Activated CD4-positive, alpha-beta memory T cell treated with anti-CD3 and anti-CD28 coated beads for 36 hours (primary cell): ENCODE measurements at places on chromosomes 2 and 18. TPM values are rescaled to one million over a fixed set of nuclear protein-coding genes. Genes with fewer than 3 reads are reported as not detected.
A peak's percentile ranks its signal among the peaks of the same experiment; 100 is the strongest.

GRCh38 chr2:237879058-237879430 lies 19.6 kb downstream of the RAMP1 start:
- DNase-seq = no peak

- DNase-seq = no peak
These were observed 242.2 kb downstream of the TGIF1 start for GRCh38 chr18:3692113-3692621.

DNA sequence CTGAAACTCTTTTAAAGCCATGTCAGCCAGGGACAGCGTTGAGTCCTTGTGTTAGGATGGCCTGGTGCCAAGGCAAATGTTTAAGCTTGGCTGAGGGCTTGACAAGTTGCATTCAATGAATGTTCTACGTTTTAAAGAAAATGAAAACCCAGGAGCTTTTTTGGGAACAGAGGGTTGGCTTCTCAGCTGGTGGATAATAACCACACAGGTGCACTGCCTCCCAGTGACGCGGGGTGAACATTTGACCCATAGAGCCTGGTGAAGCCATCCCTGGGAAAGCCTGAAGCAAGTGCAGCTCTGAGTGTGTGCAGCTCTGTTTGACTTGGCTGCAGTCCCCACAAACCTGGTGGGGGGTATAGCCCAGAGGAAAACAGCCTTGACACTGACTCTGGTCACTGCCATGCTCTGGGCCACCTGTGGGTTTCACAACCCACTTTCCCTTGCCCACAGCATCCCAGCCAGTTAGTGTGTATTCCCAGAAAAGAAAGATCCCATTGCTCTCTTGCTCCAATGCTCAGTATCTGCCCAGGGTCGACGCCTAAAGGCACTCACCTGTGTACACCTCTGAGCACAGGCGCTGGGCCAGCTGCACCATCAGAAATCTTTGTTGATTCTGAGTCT lies 874.9 kb downstream of the RNF144A start:
- no peak for DNase-seq

NETO1 gene
- total RNA-seq = not detected

REG1B gene
- not detected for total RNA-seq

DNA sequence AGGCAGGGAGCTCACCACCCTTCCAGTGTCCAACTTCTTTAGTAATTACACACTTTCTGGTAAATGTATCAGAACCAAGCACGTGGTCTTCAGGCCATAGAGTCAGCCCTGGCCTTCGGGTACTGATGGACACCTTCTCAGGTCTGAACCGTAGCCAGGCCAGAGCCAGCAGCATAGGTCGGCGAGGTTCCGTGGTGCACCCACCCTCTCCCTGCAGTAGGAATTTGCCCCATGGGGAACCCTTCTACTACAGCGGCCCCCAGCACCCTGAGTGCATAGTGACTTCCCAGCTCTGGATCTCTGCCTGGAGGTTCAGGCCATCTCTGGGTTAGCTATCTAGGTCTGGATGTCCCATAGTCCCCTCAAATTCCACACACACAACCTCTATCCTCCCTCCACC lies 61.6 kb downstream of the EDAR start:
- no peak for DNase-seq

SERPINE2 gene
- total RNA-seq = 16.5 TPM

- DNase-seq = no peak
These were observed 129.5 kb downstream of the NDUFA10 start for GRCh38 chr2:239895669-239896068.

DNA sequence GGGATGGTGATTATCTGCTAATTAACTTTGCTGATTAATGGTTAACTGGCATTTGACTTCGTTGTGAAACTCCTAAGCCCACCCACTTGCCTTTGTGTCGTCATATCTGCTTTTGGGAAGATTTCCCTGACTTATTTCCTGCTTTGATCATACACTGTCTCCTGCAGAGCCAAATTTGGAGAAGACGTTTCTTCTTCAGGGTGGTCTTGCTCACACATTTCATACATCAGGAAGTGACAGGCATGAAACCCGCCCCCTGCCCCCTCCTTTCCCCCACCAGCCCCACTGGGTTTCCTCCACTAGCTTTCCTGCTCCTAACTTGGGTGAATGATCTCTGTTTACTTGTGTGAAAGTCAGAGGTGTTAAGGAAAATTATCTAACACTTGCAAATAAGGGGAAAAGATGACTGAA lies 300.1 kb downstream of the TSN start:
- DNase-seq = no peak

- no peak for DNase-seq
These were observed 37.8 kb upstream of the MALL start for GRCh38 chr2:110153416-110153815.

DNA sequence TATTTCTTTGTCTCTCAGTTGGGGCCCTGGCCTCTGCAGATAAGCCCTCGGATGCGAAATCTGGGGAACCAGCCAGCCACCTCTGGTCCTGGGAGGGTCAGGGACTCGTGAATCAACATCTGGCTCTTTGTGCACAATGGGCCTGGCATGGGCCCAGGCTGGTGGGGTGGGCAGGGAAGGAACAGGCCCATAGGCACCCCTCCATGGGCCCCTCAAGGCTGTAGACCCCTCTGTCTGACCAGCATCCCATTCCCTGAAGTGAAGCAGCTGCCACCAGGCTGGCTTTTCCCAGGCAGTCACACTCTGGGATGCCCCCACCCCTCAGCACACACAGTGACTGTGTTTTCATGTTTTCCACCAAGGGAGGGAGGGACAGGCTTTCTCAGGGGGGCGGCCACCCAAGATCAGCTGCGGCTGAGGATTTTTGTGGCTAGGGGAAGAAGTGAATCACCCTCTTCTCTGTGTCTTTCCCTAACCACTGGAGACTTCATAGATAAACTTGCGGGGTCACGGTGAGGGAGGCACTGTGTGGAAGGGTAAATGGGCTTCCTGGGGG lies 166.0 kb downstream of the AGAP1 start:
- peak; percentile 16 for DNase-seq
